SHP77 (cell line): ENCODE measurements at places on chromosomes 3 and 15.

- no peak for DNase-seq
Observed at GRCh38 chr15:100175406-100176114, 166.2 kb downstream of the ADAMTS17 start.

DNA sequence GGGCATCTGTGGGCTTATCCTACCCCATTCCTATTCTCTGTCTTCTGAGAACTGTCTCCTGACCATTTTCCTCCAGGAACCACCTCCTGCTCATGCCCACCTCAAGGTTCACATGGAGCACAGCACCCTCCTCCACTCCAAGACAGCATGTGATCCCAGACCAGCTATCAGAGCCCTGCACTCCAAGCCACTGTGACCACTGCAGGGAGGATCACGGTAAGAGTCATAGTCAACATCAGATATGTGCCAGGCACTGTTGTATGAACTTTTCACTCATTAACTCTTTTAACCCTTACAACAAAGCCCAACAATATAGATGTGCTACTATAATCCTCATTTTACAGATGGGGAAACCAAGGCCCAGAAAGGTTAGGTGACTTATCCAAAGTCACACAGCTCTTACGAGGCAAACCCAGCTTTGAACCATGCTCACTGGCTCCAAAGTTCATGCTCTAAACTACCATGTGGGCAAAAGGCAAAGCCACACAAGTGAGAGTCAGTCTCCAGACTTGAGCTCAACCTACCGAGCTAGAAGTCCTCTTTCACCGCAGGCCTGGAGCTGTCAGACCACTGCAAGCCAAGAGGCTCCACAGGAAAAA lies 115.1 kb upstream of the IQSEC1 start:
- DNase-seq, result no peak

- no peak for DNase-seq
Observed at GRCh38 chr15:84979651-84980050, 2.0 kb upstream of the PDE8A start.

GRCh38 chr3:66473692-66474091 lies 27.1 kb downstream of the LRIG1 start:
- no peak for DNase-seq

DNA sequence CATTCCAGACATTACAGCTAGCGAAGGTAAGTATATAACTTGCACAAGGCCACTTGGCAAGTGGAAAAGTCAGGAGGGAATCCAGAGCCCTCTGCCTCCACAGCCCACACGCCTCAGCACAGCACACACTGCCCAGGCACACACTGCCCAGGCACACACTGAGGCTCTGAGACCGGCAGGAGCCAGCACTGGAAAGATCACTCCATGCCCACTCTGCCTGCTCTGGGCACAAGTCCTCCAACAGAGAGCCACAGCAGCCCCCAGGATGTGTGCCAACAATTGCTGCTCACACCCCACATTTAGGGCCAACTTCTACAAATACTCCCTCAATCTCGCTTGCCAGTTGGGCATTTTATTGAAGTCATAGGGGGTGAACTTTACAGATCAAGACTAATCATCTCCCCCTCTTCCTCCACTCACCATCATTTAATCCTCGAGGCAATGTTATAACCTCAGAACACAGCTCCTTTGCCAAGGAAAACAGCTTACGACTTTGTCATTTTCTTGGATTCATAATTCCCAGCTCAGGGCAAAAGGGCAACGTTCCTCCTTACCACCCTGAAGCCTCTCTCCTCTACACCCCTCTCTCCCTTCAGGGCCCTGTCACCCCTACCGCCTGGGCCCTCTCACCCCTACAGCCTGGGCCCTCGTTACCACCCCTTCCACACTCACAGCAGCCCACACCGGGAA lies 53.0 kb upstream of the TPM1 start:
- DNase-seq, result no peak
